ENCODE measurements at places on chromosomes 11 and 22.

DNA sequence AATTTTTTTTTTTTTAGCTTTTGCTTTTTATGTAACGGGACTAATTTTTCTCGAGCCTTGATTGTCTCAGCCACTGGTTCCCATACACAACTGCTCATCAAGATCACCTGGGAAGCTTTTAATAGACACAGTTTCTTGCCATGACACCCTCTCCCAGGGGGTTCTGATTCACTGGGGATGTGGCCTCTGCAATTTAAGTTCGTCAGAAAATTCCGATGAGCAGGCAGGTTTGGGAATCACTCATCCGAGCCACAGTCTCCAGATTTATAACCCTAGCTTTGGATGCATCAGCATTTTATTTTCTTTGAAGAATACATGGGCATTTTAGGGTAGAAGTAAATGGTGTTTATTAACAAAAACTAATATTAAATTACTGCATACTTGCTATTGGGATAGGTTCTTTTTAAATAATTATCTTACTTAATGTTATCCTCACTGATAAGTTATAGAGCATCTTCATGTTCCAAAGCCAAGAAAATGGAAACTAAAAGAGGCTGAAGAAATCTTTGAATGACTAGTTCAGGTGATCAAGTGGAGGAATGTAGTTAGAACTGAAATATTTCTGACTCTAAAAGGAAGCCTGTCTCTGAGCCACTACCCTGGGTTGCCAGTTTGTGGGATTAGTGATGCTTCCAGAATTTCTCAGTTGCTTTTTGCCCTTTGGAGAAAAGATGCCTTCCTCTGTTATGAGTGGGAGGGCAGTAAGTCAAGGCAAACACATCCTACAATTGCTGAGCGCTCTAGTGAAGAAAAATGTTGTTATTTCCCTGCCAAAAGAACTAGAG lies 319.0 kb downstream of the DDX10 start:
- DNase-seq: no peak

DNA sequence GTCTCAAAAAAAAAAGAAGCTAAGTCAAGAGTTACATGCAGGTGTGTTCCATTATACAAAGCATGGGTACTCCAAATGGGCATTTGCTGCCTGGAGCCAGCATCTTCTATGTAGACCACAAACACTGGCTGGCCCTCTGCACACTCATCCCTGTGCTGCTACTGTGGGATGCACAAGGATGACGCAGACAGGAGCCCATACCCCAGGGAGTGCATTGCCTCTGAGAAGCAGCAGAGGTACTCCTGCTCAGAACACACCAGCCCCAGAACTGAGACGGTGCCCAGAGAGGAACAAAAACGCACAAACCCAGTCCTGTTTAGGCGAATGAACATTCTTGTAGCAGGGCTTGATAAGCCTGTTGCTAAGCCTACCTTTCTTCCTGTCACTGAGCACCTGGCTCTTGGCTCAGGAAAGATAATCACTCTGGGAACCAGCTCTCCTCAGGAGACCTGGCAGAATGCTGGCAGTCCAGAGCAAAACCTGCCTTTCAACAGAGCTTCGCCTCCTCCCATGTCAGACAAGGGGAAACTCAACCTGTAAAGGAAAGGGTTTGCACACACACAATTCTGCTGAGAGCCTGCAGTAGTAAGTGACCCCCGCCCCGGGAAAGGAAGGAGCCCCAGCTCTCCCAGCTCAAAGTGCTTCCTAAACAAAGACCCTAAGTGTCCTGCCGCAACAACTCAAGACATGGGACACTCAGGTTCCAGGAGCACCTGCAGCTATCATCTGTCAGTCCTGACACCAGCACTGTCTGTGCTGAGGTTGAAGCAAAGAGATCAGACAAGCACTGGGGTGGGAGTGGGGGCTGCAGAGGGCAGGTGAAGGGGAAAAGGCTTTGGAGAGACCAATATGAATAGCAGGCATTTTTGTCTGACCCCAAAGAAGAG lies 145.7 kb downstream of the TENM4 start:
- DNase-seq: no peak

GRCh38 chr11:20887137-20887536 lies 217.8 kb downstream of the NELL1 start:
- DNase-seq: no peak

DNA sequence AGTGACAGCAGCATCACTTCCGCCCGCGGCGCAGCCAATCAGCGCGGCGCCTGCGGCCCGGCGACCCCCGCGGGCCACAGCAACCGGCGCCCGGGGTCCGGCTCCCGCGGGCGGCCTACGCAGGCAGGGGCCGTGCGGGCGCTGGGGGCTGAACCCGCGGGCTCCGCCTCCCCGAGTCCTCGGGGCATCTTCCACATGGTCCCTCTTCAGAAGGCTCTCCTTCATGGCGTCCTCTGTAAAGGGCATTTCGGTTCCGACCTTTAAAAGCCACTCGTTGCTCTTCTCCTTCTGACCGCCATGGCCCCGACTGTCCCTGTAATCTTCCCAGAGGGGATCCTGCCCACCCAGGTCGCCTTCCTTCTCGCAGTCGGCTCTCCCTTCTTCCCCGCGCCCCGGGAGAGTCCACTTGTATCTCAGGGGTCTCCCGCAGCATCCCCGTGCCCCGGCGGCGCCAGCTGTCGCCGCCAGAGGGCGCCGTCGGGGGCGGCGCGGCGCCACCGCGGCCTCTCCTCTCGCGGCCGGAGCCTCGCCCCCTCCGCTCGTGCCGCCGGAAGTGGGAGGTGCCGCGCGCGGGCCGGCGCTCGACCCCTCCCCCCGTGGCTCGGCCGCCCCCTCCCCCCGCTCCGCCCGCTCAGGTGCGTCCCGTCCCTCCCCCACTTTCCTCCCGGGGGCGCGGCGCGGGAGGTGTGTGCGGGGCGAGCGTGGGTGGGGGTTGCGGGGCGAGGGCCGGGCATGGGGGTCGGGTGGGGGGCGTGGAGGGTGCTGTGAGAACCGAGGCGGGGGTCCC lies at the start of gene RNF214:
TSS of gene RNF214 (plus strand) at position 580 of the 787 bp plus-strand sequence. CDS start 1,602 bp downstream, outside the sequence.
- DNase-seq: peak; percentile 85

- DNase-seq: no peak
Measured at GRCh38 chr22:48478124-48478523, 1349.5 kb downstream of the BRD1 start.

DNA sequence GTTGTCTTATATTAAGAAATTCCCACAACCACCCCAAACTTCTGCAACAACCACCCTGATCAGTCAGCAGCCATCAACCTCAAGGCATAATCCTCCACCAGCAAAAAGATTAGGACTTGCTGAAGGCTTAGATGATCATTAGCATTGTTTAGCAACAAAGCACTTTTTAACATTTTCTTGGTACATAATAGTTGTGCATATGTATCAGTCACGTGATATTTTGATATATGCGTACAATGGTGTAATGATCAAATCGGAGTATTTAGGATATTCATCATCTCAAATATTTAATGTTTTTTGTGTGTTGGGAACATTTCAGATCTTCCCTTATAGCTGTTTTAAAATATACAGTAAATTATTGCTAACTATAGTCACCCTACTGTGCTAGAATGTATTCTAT lies 73.5 kb upstream of the API5 start:
- DNase-seq: no peak

DNA sequence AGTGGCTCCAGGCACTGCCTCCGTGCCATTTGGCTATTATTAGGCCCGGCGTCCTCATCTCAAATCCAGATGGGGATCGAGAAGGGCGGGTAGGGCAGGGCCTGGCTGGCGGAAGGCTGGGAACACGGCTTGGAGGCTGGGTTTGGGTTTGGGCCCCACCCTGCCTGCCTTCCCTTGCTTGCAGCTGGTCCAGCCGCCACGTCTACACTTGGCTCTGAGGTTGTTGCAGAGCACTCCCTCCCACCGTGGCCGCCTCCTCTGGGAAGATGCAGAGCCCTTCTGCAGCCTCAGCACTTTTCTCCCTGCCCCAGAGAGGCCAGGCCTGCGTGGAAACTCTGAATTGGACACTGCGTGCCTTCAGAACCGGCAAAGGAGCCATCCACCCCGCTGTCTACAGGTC lies 5.2 kb upstream of the SMTN start:
- DNase-seq: no peak

- DNase-seq: no peak
Measured at GRCh38 chr11:696955-697491, 1.4 kb downstream of the TMEM80 start.

GRCh38 chr11:126514061-126514693 lies 158.7 kb downstream of the ST3GAL4 start:
- no peak for DNase-seq

- no peak for DNase-seq
Measured at GRCh38 chr11:66317322-66317722, 478 bp upstream of the CD248 start.

GRCh38 chr22:45636683-45637082 lies 35.0 kb upstream of the ATXN10 start:
- no peak for DNase-seq

All from endothelial cell (in vitro differentiated cells).